ENCODE measurements at places on chromosomes 12 and 14.
A peak's percentile ranks its signal among the peaks of the same experiment; 100 is the strongest.

DNA sequence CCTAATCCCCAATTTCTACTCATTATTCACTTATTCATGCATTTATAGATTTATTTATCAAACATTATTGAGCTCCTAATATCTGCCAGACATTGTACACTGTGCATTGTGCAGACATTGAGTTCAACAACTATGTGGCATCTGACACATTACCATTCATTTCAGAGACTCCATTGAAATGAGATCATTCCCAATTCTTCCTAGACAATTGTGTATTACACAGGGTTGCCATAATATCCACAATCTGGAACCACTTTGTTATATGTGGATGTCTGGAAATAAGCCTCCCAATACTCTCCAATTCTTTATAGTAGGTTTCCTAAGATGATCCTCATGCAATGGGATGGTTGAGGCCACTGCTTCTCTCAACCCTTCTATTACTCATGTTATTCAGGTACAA is 165.0 kb downstream of the OTOGL start:
- no peak for DNase-seq

DNA sequence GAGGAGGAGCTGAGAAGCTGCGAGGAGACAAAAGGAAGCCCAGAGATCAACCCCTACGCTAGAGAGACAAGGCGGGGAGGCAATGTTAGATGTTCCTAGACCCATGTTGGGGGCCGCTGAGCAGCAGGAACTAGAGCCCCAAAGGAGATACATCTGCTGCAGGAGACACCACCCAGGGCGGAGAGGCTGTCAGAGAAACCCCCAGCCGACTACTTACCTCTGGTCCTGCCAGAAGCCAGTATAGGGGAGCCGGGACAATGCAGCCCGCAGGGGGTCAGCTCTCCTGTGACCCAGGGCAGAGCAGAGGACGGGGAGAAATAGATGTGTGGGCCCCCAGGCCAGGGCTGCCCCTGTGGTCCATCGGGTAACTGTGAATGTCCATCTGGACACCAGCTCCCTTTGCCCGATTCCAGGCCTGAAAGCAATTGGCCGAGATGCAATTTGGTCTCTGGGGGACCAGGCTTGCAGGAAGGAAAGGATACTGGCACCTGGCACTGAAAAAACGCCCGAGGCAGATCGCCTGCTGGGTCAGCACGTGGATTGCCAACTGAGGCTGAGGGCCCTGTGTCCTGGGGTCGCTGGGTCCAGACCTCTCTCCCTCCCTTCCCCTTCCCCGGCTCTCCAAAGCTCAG is 34.9 kb downstream of the SYNE3 start:
- no peak for DNase-seq

GRCh38 chr14:104856869-104857860 is 7.9 kb upstream of the CEP170B start:
- DNase-seq: no peak

DNA sequence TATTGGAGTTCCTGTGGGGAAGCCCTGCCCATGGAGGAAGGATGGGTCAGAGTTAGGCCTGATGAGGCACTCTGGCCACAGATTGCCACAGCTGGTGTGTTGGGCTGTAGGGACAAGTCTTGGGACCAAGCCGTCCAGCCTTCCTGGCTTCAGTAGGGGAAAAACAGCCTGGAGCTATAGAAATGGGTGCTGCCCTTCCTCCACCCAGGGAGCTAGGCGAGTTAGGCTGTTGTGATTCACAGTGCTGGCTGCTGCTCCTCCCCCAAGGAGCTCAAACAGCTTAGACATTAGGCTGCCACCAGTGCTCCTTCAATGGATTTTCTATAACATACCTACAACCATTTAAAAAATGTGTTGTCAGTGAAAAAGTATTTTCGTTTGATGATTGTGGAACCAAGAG is 274.3 kb downstream of the RPL10L start:
- DNase-seq: no peak

DNA sequence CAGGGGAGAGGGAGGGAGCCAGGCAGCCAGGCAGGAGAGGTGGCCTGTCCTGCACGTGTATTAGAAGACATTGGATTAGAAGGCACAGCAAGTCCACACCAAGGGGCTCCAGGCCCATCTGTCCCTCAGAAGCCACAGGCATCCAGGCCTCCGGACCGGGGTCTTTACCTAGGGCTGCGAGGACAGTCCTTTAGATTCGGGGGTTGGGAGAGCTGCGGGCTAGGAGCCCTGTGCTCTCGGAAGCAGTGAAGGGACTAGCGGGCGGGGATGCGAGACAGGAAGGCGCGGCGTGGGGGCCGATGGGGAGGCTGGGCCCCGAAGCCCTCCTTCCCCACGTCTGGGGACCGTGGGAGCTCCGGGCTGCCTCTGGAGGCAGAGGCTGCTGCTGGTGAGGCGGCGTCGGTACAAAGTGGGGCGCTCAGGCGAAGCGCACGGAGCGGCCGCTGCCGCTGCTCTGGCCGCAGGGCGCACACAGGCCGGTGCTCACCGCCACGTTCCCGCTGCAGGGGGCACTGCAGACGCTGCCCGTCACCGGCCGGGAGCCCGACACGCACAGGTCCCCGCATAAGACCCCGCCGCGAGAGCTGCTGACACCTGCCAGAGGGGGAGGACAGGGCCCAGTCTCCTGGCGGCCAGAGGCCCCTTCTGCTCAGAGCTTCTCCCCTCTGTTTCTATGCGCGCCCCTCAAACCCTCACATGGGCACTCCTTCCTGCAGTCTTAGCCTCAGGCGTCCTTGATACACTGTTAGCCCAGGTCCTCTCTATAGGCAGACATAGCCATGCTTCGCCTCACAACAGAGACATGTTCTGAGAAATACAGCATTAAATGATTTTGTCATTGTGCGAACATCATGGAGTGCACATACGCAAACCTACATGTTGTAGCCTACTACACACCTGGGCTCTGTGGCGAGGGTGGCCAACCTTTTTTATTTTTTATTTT is 17.3 kb downstream of the KRT7 start:
- no peak for DNase-seq

DNA sequence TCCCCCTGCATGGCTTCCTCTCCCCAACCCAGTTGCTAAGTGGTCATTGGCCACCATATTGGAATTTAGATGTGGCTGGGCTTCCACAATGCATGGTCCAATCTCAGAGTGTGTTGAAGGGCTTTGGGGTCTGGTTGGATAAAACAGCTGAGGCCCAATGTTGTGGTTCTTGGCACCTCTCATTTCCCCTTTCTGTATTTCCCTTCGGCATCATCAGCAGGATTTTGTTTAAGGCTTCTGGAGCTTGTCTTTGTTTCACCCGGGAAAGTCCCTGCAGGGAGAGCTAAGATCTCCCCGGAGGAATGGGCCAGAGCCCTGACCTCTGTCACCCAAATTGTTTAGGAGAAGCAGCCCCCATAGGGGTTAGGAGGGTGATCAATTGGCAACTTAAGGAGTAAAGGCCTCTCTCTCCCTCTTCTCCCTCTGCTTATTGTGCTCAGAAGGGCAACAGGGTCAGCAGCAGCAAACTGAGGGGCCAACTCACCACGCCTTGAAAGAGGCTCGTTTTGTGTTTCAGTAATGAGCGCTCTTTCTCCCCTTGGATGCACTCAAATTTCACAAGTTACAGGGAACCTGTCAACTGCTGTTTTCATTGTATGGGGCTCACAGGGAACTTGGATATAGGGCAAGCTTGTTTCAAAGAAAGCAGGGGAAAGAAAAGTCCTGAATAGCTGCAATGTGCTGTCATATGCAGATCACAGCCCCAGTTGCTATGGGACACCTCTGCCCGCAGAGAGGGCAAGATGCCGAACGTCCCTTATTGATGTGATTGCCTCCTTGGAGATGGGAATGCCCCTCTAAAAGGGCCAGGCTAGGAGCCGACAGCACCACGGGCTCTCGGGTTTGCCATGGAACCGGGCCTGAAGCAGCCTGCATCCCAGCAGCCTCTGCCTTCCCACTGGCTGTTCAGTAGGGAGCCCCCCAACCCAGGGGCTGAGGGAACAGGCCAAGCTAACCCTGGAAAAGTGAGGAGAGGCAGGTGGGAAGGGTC is 223.7 kb downstream of the ZFP36L1 start:
- peak; percentile 37 for DNase-seq

- DNase-seq: no peak
Measured at GRCh38 chr12:25959071-25959961, 834 bp downstream of the RASSF8 start.

GRCh38 chr12:9256341-9256740 is 48.1 kb upstream of the PZP start:
- DNase-seq: no peak

GRCh38 chr12:28237423-28237822 is 47.2 kb downstream of the CCDC91 start:
- DNase-seq: no peak

DNA sequence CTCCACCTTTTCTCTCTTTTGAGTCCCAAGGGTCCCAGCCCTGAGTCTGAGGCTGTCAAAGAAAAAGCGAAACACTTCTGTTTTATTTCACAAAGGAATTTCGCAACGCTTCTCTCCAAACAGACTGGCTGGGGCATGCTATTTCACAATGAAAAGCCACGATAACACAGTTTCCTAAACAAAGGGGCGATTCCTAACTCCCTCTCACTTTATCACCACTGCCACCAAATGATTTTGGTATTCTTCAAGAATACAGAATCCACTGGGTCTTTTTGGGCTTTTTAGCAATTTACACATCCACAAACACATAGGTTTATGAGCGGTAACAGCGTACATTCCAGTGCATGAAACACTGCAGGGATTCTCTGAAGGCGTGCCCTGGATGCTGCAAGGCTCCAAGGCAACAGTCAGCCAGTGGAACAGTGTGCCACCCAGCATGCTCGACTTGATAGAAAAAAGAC is 161.2 kb downstream of the DAD1 start:
- peak; percentile 92 for DNase-seq

DNA sequence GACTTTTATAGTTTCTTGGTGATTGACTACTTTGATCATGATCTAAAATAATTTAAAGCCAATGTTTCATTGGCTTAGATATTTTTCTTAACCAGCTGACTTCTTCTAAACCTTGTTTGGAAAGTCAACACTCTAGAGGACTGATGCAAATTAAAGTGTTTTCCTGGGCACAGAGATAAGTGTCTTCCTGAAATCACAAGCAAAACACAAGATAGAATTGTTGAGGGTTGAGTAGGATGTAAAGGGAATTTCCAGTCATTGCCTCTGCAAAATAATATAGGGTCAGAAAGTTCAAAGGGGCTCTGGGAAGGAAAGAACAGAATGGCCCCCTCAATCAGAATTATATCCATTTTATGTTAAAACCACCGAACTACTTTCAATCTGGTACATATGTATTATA is 156.3 kb upstream of the LRIG3 start:
- DNase-seq: no peak

DNA sequence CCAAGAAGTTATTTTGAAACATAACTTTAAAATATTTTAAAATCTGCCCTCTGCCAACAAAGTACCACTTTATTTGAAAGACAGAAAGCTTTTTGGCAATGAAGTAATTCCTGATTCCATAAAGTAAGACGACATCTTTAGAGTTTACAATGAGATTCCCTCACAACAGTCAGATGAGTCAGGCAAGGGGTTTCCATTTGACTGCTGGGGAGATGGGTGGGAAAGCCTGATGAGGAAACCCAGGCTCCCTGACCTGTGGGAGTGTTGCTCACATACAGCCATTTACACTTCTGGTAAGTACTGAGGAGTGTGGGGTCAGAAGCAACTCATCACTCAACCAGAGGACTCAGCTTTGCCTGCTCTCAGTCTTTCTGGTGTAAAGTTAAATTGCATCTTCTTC is 10.2 kb downstream of the KITLG start:
- DNase-seq: no peak

DNA sequence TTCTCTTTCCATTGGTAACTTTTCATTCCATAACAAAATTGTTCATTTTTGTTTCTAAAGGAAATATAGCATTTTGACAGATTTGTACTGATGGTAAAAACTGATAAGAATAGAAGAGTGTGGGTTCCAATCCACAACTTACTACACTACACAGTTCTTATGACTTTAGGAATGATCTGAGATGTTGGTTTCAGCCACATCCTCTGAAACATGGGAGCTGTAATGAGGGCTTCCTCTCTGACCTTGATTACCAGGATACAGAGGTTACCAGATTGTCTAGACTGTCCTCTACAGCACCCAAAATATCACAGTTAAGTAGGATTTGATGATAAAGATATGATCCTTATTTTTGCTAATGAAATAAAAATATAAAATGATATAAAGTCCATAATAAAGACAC is 1184.6 kb downstream of the FLRT2 start:
- no peak for DNase-seq

- DNase-seq: no peak
Measured at GRCh38 chr12:106498056-106498455, 84.7 kb upstream of the RFX4 start.

GRCh38 chr12:120264086-120264903 is 1.2 kb downstream of the PXN start:
- no peak for DNase-seq

DNA sequence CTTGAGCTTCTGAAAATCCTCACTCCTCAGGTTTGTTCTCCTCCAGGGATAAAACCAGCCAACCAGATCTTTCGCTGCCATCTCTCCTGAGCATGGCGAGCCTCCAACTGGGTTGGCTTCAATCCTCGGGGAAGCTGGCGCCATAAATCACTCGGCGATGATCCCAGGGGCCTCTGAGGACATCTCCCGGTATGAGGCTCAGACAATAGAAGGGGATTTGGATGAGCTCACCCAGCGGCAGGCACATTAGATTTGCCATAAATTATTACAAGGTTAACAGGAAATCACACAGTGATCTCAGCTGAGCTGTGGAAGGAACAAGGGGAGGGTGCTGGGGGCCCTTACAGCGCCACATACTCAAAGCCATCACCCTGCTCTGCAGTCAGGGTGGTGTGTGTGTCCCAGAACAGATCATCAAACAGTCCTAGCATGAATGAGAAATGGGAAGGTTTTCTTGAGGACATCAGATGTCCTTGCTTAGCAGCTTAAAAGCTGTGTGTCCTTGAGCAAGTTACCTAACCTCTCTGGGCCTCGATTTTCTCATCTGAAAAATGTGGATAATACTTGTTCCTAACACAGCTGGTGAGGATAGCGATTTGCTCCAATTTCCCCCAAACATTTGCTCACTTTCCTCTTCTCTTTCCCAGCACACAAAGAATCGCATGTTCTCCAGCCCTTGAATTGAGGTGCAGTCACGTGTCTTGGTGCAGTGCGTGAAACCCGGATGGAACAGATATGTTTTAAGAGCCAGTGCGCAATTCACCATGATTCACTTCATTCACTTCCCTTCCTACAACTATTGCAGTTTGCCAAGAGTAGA is 142.8 kb downstream of the SCARB1 start:
- peak; percentile 73 for DNase-seq

- DNase-seq: no peak
Measured at GRCh38 chr12:992647-993046, 1.6 kb downstream of the ERC1 start.

DNA sequence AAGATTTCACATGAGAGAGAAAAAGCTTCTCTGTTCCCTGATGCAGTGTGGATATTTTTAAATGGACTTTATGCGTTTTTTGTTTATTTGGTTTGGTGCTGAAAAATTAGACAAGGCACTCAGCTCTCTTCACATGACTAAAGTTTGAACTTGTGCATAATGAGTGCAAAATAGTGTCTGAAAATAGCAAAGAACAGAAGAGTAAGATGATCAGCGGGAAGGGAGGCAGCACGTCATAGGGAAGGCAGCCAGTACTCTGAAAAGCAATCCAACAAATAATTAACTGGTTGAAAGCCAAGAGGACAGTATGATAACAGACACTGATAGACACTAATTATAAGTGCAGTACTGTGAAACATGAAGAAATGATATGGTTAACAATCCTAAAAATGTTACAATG is 46.6 kb upstream of the CDKN3 start:
- DNase-seq: no peak

All from MV-4-11 (cell line).